ENCODE measurements at places on chromosomes 12 and 14. TPM values are rescaled to one million over a fixed set of nuclear protein-coding genes. Genes with fewer than 3 reads are reported as not detected.

Gene CCDC38
- total RNA-seq = under 0.01 TPM

Gene MYO1H
- total RNA-seq = not detected

Gene ABCD4
- total RNA-seq = 90.5 TPM

Gene CDCA4
- 26.7 TPM for total RNA-seq

Gene NRXN3
- total RNA-seq = 0.27 TPM

Gene OAS1
- total RNA-seq = 24.5 TPM
